Left renal cortex interstitium (tissue), 4 donors: ENCODE measurements at places on chromosomes 7 and 10.

- no peak for DNase-seq
Measured at GRCh38 chr10:10658172-10658785, 359.4 kb upstream of the CELF2 start.

GRCh38 chr7:105309235-105310169 lies 79.2 kb downstream of the SRPK2 start:
- no peak for DNase-seq

GRCh38 chr10:128735996-128736395 lies 609.8 kb upstream of the MKI67 start:
- DNase-seq = no peak

DNA sequence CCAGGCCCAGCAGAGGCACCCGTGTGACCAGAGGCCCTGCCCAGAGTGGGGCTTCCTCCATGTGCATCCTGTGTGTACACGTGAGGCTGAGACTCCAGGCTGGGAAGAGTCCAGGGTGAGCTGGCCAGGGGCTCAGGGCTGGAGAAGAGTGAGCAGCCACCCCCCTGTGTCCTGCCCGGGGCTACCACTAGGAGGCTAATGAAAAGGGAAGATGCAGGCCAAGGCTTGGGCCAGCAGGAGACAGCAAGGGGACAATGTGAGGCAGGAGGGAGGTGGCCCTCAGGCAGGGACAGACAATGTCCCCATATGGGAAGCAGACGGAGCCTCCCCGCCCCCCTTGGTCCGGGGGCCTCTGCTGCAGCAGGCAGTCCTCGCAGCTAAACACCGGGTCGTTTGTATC lies 102.0 kb downstream of the HIF1AN start:
- DNase-seq = no peak

DNA sequence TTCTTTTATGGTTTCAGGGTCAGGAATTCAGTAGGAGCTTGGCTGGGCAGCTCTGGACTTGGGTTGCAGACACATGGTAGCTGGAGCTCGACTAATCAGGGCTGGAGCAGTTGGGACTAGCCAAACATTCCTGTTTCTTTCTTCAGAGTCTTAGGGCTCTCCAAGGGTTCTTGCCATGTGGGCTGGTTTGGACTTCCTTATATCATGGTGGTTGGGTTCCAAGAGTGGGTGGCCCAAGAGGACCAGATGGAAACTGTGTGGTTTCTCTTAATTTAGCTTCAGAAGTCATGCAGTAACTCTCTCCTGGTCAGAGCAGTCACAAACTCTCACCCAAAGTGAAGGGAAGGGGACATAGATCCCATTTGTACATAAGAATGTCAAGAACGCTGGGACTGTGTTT lies 270.1 kb upstream of the FZD1 start:
- DNase-seq = no peak

DNA sequence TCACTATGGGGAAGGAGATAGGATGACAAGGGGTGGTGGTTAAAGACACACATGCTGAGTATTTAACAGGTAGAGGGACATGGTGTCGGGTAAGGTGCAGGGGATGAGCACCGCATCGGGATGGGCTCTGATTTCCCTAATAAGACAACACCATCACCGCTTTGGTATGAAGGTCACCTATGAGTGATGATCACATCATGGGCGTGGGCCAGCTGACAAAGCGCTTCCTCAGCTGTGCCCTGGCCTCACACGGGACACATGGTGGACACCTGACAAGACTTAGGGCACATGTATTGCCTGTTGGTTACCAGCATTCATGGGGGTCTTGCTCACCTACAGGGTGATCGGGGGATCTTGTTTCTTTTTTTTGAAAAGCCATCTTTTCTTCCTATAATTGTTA lies 12.8 kb downstream of the C7orf57 start:
- no peak for DNase-seq

DNA sequence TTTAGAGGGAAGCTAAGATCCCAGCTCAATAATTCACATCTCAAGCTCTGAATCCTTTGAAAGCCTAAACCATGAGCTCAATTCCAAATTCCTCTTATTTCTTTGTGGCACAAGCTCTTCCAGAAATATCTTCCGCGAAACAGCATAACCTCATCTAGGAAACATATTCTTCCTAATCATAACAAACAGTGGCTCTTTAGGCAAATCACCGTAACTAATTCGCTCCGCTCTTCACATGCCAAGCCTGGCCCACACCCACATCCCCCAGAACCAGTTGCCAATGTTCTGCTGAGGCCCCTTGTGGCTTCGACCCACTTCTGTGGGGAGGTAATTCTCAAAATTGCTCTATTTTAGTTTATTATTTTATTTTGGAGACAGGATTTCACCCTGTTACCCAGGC lies 19.2 kb downstream of the GAD2 start:
- DNase-seq = no peak

- no peak for DNase-seq
Measured at GRCh38 chr10:86674912-86675311, 6.6 kb downstream of the LDB3 start.

DNA sequence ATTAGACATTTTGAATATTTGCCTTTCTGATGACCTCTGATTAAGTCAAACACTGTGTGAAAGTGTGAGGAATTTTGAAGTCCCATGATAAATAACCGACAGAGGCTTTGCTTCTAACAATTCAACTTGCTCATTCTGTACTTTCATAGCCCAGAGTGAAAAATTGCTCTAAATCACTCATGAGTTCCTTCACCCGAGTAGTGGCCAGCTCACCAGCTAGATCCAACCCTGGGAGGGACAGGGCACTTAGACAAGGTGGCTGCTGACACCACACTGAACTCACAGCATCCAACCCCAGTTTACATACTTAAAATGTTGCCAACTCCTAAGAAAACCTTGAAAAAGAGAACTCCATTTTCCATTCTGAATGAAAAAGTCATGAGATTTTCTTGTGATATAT lies 80.0 kb upstream of the LYZL1 start:
- no peak for DNase-seq

DNA sequence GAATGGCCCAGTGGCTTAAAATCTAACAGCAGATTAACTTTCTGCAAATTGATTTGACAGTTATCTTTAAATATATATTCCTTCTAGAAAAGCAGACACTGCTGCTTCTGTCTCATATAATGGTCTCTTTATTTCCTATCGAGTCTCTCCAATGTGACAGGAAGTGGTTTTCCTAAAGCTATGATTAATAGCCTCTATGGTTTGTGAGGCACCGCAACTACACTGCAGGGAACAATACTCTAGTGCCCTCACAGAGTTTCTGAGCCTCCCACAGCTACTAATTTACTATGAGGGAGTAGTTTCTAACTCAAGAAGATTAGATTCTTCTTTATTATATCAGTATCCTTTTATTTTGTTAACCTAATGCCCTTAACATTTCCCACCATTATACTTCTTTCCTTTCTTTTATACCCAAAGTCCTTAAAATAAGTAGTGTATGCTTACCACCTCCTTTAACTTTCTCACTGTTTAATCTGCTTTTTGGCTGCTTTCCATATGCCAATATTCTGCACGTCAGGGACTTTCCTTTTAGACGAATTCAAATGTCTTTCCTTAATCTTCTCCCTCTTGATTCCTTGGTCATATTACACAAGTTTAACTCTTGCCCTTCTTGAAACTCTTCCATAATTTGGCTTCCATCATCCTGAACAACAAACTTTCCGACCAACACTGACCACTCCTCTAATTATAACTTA lies 23.8 kb upstream of the AHR start:
- no peak for DNase-seq

- no peak for DNase-seq
Measured at GRCh38 chr7:150420987-150421674, 29.3 kb upstream of the GIMAP8 start.

DNA sequence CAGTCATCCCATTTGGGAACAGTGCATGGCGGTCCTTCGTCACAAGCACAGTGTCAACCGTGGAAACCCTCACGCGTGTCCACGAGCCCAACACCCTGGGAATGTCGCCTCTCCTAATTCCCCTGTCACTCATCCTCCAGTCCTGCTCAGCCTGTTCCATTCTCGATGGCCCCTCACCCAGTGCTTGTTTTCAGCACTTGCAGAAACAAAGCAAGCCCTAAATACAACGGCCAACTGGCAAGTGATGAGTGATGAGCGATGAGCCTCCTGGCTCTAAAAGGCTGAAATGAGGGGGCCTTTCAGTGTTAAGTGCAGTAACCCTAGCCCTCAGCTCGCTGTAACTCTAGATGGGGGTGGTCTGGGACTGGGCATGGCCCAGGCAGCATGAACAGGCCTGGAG lies 22.6 kb downstream of the NKX2-3 start:
- DNase-seq = no peak

DNA sequence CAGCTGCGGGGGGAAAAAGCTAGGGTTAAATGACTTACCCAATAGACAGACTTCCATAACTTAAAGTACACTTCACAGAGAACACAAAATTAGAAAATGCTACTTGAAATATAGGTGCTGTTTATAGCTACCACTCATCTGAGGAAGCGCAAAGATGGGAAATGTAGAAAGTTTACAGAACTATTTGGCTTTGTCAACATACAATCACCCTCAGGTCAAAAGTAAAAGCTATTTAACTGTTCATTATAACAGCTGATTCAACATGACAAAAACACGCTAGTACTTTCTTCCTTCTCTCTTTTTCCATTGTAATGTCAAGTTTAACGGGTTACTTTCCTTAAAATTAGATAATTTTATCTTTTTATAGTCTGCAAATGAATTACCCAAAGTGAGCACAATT lies 51.2 kb downstream of the PUS7 start:
- DNase-seq = no peak

GRCh38 chr10:18687706-18688105 lies 28.5 kb downstream of the ARL5B start:
- DNase-seq = no peak

DNA sequence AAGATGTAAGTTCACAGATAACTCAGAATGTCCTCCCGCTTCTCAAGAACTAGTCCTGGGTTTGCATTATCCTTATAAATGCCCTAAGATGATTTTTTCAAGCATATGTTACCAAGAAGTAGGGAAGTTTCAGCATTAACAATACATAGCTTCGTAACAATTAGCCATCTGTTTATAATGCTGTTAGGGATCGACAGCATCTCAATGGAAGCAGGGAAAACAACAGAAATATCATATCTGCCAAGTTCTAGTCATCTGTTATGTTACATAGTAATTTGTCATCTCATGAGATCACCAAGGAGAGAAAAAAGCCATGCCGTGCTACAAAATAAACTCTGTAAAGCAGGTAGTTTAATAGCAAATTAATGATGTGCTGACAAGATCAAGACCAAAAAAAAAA lies 731.5 kb upstream of the C7orf33 start:
- no peak for DNase-seq

- no peak for DNase-seq
Measured at GRCh38 chr10:35487336-35488034, 117.7 kb upstream of the GJD4 start.

DNA sequence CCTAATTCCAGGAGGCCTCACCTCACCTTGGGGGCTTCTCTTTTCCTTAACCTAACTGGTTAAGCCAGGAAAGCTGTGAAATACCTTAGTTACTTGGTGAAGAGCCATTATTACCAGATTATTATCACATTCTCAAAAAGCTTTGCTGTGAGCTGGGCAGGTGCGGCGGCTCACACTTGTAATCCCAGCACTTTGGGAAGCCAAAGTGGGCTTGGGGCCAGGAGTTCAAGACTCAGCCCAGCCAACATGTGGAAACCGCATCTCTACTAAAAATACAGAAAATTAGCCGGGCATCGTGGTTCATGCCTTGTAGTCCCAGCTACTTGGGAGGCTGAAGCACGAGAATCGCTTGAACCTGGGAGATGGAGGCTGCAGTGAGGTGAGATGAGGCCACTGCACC lies 102.4 kb upstream of the KLF6 start:
- DNase-seq = no peak

DNA sequence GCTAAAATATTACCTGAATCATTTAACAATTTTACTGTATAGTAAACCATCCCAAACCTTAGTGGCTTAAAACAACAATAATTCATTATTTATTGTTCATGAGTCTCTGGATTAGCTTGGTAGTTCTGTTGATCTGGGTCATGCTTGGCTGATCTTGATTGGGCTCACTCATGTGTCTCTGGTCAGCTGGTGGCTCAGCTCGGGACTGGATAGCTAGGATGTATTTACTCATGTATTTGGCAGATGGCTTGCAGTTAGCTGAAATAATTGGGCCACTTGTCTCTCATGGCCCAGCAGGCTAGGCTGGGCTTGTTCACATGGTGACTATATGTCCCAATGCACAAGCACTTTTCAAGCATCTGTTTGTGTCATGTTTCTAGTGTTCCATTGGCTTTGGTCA lies 262.8 kb downstream of the BBS9 start:
- no peak for DNase-seq

- no peak for DNase-seq
Measured at GRCh38 chr10:113402602-113403001, 150.3 kb upstream of the HABP2 start.

GRCh38 chr10:124254490-124254889 lies 161.1 kb upstream of the CHST15 start:
- no peak for DNase-seq
